ENCODE measurements at places on chromosomes 5 and 9.

DNA sequence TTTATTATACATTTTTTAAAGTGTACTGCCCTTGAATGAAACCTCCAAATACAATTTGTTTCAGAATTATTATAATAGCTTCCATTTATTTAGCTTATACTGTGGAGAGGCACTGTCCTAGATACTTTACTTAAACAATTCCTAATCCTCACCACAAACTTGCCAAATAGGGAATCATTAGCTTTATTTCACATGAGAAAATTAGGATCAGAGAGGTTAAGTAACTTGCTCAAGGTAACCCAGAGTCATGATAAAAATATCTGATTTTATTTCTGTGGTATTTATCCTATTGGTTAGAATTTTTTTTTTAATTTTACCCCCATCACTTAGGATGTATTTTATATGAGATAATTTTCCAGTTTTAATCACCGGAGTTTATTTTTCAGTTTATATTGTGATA lies 78.4 kb downstream of the ADGRV1 start:
- no peak for DNase-seq

DNA sequence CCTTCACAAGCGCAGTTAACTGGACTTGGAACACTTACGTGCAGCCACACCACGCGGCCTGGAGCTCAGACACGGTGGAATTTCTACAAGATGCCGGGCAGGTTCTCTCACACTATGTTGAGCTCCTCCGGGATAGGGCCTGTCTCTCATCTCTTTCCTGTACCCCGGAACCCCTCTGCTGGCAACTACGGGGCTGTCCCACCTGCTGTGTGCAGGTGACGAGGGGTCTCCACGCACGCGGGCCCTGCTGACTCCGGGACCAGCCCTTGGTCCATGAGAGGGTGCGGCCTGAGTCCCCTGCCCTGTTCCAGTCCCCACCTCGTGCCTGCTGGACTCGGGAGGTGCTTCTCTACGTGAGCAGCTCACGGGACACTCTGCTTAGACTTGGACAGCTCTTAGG lies 40.1 kb downstream of the SLC6A3 start:
- DNase-seq: no peak

DNA sequence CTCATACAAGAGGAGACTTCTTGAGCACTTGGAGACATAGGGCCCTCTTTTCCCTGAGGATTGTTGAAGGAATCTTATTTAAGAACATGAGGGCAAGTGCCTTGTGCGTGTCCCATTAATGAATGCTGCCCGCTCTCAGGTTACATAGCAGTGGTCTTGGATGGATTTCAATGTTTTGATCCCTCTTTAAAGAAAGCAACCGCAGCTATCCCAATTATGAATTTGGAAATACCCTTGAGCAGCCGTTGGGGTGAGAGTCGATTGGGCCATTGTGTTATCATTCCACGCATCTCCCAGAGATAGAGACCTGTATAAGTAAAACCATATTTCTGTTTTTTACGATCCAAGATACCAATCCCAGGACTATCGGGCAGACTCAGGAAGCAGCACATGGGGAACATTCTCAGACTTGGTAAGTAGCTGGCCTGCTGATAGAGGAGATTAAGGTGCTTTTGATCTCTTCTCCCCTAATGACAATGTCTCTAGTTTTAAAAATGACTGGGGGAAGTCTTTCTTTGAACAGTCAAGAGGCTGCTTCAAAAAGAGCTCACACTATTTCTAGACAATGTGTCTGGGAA lies 145.3 kb downstream of the MACROH2A1 start:
- DNase-seq: no peak

- no peak for DNase-seq
Observed at GRCh38 chr9:86979657-86980056, 32.4 kb upstream of the GAS1 start.

DNA sequence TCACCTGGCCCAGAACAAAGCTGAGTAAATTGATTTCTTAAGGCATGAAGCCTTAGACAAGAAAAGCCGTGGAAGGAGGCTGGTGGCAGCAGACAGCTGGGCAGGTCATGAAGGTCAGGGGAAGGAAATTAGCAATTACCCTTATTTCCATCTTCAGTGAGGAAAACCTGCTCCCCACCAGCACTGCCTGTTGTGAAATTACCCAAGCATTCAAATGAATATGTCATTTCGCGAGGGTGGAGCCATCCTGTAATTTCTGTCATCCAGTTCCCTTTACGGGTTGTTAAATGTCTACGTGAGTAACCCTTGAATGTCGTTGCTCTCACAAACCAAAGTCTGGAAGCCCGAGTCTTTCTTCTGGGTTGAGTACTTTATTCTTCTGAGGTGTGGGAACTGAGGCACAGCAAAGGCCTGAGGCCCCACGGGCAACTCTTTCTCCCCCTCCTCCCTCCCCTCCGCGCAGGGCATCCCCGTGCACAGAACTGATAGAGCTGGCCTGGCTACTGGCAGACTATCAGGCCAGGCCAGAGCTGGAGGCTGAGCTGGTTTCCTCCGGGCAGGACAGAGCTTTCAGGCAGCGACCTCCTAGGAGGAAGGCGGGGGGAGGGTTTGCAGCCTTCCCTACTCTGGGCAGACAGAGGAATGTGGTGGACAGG lies 22.0 kb upstream of the AK3 start:
- no peak for DNase-seq

DNA sequence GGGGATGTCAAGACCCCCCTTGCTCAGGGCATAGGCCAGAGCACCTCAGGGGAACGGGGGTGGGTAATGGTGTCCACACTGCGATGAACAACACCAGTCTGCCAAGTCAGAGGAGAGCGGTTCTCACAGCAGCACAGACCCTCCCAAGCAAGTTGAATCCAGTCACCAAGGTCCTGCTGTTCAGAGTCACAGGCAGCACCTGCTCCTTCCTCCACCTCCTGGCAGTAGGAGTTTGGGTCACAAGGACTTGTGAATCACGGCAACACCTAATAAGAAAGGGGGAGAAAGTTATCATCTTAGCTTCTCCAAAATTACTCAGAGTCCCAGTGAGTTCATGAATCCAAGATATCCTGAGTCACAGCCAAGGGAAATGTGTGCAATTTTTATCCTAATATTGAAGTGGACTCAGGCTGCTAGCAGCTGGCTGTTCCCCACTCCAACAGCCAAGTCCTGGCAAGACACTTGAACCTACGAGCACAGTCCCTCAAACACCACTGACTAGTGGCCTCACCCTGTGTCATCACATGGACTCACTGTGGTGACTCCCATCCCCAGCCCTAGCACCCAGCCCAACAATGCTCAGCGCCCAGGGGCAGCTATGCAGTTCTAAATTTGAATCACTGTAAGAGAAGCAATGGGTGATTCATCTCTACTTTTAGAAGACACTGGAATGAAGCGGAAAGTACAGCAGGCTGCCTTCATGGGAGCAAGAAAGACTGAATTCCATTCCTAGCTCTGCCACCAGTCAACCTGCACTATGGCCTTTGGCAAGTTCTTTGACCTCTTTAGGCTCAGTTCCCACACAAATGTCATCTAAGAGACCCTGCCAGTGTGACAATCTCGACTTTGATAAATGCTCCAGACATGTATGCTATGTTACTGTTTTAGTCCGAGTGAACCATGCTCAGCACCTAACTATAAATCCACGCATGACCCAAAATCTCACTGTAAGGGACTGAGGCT lies 113.7 kb downstream of the KLHL3 start:
- no peak for DNase-seq

DNA sequence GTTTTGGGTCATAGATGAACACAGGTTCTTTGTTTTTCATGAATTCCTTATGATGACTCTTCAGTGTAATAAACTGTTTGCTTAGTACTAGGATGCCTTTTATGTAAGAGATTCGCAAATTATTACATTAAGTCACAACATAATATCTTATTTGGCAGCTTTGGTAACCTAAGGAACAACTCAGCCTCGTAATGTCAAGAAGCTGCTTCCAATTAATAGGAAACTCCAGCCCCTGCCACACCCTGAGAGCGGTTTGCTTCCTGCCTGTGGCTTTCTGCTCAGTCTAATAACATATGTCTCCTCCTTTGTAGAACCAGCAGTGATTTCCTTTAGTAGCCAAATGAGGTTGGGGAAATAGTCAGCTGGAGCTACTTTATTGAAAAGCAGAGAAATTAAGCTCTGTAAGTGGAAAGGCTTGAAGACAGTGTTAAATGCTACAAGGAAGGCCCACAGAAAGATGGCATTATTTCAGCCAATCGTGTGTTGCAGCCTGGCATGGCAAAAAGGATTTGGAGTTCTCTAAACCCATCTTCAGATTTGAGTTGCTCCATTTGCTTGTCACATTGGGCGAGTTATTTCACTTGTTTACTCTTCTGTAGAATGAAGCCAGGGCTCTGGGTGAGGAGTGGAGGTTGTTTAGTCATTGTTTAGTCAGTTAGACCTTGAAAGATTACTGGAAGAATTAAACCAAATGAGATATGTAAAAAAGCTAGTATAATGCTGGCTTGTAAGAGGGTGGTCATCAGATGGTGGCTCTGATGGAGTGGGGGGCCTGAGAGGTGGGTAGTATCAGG lies 54.1 kb downstream of the MTAP start:
- DNase-seq: no peak

GRCh38 chr5:75847561-75848021 lies 130.4 kb upstream of the POC5 start:
- no peak for DNase-seq

DNA sequence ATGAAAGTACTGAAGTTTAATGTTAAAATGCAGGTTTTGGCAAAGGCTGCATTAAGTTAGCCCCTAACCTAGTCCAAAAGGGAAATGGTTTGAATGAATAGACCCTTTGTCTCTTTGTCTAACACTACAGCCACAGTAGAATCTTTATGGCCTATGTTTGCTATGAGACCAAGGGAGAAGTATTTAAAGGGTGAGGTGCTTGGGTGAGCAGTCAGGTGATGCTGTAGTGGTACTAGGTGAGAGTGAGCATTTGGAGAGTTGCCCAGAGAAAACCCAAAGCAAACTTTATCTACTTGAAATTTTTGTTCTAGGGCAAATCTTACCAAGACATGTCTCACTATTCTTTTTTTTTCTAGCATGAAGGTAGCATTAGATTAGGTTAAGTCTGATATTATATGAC lies 1961.4 kb upstream of the WWC1 start:
- DNase-seq: no peak

DNA sequence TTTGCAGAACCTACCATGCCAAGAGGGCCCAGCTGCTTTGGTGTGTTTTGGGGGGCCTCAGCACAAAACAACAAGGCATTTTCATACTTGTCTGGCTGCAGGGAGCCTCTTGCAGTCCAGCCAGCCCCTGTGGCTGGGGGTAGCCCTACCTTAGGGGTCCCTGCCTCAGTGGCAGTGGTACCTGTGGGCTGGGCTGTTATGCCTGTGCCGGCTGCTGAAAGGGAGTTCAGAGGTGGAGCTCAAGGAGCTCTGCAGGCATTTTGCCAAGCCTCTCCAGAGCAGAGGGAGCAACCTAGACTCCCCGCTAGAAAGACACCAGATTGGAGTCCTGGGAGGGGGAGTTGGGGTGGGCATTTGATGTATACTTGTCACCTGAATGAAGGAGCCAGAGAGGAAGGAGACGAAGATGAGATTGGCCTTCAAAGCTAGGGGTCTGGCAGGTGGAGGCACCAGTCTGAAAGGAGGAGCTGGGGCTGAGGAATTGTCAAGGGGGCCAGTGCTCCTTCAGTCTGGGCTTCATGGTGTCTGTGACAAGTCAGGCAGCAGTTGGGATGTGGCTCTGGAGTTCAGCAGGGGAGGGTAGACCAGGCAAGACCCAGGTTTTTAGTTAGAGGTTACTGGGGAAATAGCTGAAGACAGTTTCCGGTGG lies 1.5 kb downstream of the SHROOM1 start:
- DNase-seq: no peak
